WERI-Rb-1 (cell line): ENCODE measurements at places on chromosomes 4 and X.

DNA sequence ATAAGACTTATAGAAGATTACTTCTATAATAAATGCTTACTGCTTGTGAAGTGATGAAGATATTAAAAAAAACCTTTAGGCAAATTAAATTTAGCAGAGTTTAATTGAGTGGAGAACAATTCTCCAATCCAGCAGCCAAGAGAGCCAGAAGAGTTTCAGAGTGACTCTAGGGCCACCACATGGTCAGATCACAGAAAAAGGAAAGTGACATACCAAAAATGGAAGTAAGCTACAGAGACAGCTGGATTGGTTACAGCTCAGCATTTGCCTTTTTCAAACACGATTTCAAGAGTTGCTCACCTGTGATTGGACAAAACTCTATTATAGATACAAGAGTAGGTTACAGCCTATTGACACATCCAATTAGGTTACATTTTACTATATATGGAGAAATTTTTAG, 79.0 kb upstream of the TRAM1L1 start:
- no peak for DNase-seq

- no peak for DNase-seq
Observed at GRCh38 chr4:142272452-142272851, 573.6 kb downstream of the INPP4B start.

- DNase-seq = no peak
Observed at GRCh38 chrX:17459008-17459611, 84.1 kb downstream of the NHS start.

- no peak for DNase-seq
Observed at GRCh38 chrX:24610516-24610915, 36.6 kb downstream of the PCYT1B start.

- DNase-seq = no peak
Observed at GRCh38 chr4:145820407-145820806, 118.2 kb downstream of the ZNF827 start.

GRCh38 chrX:45745479-45745878, 544.8 kb upstream of the DIPK2B start:
- no peak for DNase-seq

GRCh38 chr4:115058533-115058932, 54.9 kb downstream of the NDST4 start:
- no peak for DNase-seq

- DNase-seq = no peak
Observed at GRCh38 chr4:53711926-53712325, 120.6 kb upstream of the LNX1 start.

DNA sequence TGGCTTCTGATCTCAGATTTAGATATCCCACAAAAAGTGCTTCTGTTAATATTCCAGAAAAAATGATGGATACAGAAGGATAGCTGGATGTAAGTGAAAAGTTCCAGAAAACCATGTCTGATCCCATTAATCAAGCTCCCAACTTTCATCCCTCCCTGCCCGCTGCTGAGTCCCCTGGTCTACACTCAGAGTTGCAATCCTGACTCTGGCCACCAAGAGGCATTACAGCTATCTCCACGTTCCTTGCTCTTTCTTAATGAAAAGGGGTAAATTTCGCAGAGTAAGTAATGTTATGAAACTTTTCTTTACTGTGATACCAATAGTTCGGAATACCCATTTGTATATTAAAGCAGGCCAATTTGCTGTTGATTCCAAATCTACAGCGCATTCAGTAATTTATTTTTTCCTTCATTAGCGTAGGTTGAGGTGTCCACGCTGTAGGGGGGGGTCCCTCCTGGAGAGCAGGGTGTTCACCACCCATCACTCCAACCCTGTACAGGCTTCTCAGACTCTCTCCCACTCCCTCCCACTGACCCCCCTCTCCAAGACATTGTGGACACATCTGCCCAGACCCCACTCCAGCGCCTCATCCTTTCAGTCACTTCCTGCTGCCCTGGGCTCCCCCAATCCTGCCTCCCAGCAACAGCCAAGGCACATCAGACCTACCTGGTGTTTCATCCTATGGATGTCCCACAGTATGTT, 55.1 kb downstream of the RAB40A start:
- DNase-seq = peak; percentile 29

DNA sequence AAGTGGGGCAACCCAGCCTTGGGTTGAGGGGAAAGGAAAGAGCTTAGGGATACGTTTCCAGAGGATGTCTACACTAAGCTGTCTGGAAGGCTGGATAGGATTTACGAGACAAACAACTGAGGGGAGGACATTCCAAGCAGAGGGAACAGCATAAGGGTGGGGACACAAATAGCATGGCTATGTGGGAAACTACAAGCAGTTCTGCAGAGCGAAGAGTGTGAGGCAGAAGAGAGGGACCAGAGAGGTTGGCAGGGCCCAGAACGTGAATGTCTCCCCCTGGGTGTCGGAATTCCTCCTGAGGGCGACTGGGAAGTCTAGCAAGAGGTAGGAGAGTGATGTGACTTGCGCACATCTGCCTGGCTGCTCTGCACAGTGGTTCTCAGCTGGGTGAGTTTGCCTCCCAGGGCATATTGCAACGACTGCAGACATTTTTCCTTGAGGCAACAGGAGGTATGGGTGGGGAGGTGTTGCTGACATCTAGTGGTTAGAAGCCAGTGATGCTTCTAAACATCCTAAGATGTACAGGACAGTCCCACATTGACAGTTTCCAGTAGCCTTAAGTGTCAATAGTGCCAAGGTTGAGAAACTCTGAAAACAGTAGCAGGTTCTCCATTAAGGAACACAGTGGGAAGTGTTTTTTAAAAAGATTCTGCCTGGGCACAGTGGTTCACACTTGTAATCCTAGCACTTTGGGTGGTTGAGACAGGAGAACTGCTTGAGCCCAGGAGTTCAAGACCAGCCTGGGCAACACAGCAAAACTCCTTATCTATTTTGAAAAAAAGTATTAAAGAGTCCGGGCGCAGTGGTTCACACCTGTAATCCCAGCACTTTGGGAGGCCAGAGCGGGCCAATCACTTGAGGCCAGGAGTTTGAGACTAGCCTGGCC, 9.2 kb downstream of the NDUFA1 start:
- DNase-seq = peak; percentile 40

- DNase-seq = no peak
Observed at GRCh38 chr4:38683276-38683675, 19.3 kb downstream of the KLF3 start.

GRCh38 chrX:112705726-112706125, 26.0 kb upstream of the LHFPL1 start:
- no peak for DNase-seq

DNA sequence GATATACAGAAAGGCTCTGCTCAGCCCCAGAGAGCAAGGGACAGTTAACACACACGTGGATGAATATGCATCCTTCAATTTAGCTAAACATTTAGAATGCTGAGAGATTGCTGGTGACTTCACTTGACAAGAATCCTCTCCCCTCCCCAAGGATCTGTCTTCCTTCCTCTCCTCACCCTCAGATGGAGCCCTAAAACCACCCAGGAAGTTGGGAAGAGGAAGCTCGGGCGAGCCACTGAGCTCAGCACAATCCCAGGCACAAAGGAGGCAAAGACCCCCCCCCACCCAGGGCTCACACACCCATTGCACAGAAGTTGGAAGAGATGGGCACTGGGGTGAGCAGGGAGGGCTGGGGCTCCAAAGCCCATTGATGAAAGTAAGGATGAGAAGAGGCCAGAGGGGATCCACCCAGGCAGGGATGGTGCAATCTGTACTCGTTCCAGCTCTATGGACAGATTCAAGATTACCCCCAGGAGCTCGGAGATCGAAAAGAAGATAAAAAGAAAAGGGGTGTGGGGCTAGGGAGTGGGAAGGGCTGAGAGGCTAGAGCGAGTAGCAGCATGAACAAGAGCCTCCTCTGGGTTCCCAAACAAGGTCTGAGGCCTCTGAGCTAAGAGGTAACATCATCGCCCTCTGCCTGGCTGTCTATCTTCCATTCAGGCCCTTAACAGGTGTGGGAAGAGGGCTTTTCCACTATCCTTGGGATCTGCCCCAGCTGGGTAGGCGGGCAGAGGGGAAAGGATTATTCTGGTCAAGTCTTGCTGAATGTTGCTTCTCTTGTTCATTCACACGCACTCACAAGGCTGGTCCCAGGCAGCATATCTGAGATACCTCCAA, 1.2 kb downstream of the TFE3 start:
- DNase-seq = peak; percentile 52

DNA sequence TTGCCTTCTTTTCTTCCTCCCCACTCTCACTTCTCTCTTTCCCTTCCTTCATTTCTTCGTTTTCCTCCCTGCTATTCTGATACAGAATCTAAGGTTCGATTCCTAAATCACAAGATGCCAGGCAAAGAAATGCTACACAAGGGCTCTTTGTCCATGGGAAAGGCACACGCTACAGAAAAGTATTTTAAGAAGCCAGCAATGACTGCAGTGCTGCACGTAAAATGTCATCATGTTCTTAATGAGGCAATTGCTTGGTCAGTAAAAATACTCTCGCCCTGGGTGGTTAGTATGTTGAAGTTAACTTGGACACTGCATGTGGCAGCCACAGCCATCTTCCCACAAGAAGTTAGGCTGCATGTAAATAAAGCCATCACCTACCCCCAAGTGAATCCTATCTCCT, 178.4 kb downstream of the DHX15 start:
- no peak for DNase-seq

DNA sequence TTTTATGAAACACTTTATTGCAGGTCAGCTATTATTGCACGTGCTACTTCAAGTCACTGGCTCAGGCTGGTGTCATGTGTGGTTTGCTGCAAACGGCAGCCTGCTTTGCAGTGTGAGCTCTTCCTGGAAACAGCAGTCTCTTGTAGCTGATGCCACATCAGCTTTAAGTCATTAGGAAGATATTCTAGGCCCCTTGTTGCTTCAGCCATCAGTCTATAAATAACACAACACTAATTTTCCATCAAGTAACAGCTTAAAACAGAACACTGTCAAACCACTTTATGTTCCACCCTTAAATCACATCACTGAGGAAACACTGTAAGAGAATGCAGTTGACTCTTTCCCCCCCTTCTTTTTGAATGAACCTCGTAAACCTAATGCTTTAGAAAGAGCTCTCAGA, 93.8 kb downstream of the GATB start:
- no peak for DNase-seq

- DNase-seq = peak; percentile 76
Observed at GRCh38 chrX:9885150-9885549, 82.0 kb upstream of the CLDN34 start.

DNA sequence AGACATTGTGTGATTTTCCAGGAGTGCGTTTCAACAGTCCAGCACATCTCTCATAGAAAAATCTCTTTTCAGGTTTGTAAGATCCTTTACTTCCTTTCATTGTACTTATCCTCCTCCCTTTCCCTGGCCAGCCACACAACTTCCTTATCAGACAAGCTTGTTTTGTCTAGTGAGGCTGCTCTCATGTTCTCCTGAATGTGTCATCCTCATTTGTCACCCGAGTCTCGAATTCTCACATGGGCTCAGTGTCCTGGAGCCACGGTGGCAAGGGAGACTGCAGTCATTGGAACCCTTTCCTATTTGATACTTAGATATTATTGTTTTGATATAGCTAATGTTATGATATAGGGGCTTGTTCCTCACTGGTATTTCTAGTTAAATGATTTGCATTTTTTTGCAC, 16.9 kb downstream of the SYNPO2 start:
- no peak for DNase-seq

GRCh38 chrX:149681182-149681581, 30.7 kb upstream of the MAGEA11 start:
- no peak for DNase-seq

- DNase-seq = no peak
Observed at GRCh38 chr4:34258176-34258575, 1986.1 kb downstream of the ARAP2 start.

- DNase-seq = no peak
Observed at GRCh38 chr4:94995684-94996394, 238.1 kb downstream of the BMPR1B start.

GRCh38 chrX:45699158-45699557, 498.5 kb upstream of the DIPK2B start:
- no peak for DNase-seq

DNA sequence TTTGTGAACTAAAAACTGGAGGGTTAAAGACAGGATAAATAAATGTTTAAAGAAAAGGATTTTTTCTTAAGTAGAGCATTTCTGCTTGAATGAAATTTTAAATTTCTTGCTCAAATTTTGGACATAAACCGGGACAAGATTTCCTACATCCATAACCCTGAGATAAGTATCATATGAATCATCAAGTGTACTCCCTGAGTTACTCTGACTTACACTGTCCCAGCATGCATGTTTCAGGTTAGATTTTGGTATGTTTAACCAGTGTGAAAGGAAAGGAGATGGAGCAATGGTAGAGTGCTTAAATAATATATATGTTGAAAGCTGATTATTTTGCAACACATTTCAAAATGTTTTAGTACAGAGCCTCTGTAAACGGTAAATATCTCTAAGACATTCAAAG, 175.2 kb downstream of the ADGRL3 start:
- DNase-seq = no peak
